Naive thymus-derived CD4-positive, alpha-beta T cell (primary cell): ENCODE measurements at places on chromosomes 11 and 22. TPM values are rescaled to one million over a fixed set of nuclear protein-coding genes. Genes with fewer than 3 reads are reported as not detected.

DNA sequence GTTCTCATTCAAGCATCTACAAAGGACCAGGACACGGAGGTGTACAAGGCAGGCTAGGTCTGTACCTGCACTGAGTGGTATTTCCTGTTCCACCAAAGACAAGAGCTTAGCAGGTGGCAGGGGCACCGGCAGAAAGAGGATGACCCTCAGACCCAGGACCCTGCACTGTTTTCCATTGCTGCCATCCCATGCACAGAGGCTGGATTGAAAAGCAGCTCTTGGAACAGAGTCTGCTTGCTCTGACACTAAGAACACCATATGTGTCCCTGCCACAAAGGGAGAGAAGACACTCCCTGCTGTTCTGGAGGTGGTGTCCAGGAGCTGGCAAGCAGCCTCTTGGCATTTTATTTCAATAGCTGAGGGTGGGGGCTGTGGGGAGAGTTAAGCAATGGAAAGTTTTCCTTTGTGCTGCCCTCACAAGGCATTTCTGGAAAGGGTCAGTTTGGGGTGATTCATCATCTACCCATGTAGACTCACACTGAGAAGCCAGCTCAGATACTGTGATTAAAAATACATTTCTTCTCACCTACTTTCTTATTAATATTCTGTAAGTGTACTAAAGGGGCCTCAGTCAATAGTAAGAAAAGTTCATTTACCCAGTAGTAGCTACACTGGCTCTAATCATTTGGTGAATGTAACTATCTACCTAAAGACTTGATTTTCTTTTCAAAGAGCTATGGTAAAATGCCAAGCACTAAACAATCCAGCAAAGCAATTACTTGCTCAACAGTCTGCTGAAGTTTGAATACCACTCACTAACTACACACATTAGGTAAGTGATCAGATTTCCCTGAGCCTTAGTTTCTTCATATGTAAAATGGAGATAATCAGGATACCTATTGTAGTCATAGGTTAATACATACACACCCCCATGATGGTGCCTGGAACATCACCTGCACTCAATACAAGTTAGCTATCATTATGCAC lies 55.2 kb downstream of the SLC1A2 start:
- H3K4me3 ChIP-seq: no peak overlapping the region
- H3K27ac ChIP-seq: no peak overlapping the region
- no peaks in the 10 kb centered on the region for H3K4me1 ChIP-seq
- no peak for DNase-seq
- no peaks in the 10 kb centered on the region for H3K36me3 ChIP-seq
- no peaks in the 10 kb centered on the region for H3K27me3 ChIP-seq

DNA sequence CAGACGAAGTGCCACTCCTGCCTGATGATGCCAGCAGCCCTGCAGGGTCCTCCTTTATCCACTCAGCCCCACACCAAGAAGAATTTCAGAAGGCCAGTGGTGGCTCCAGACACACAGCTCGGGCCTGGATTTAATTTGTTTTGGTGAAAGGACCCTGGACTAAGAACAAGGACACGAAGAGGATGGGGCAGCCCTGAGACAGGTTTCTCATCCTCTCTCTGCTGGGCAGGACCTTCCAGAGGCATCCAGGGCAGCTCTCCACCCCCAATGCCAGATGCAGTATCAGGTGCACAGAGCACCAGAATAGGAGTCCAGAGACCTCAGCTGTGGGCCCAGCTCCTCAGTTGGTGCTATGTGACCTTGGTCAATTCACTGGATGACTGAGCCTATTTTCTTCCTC lies 72.0 kb downstream of the TRIM29 start:
- H3K36me3 ChIP-seq: no peaks in the 10 kb centered on the region
- no peaks in the 10 kb centered on the region for H3K4me1 ChIP-seq
- H3K27ac ChIP-seq: no peak overlapping the region

- peak overlapping the region; percentile 80 for H3K27ac ChIP-seq
- peak overlapping the region; percentile 83 for H3K4me3 ChIP-seq
- DNase-seq: no peak
- H3K36me3 ChIP-seq: no peaks in the 10 kb centered on the region
- H3K27me3 ChIP-seq: no peaks in the 10 kb centered on the region
- H3K4me1 ChIP-seq: peaks cover 14% of the 10 kb centered on the region
Observed at GRCh38 chr22:44183287-44183588, 2.5 kb downstream of the PARVG start.

Gene CEP126
- total RNA-seq: 2.8 TPM

DNA sequence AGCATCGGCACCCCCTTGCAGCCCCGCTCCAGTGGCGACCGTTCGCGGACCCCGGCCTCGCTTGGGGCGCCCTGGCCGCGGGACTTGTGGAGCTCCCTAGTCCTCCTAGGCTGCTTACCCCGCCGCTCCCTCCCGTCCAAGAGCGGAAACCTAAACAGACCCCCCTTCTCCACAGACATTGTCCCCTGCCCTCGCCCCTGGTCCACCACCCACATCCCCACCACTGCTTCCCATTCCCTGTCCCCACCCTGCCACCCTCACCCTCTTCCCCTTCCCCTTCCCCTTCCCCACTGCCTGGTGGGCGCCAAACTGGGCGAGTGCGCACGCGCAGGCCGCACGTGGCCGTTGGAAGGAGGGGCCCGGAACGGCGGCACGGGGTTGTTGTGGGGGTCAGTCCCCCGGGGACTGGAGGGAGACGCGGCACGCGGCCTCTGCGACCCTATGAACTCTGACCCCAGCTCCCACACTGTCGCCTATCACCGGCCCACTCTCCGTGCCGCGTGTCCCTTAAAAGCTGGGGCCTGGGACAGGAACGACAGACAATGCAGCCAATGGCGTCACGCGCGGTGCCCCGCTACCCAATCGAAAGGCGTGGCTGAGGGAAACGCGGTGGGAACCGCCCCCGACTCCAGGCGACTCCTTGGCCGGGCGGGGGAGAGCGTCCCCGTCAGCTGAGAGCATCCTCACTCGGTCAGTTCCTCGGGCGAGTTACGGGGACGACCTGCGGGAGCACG lies at the start of gene SNX32:
Gene SNX32 (plus strand): TSS at position 667 of the 734 bp plus-strand sequence. CDS start 103 bp downstream, outside the sequence.
- DNase-seq: peak; percentile 93
- no peaks in the 10 kb centered on the region for H3K36me3 ChIP-seq
- no peaks in the 10 kb centered on the region for H3K27me3 ChIP-seq
- peak within 1 kb of the TSS; percentile 91 for H3K4me3 ChIP-seq
- peak within 1 kb of the TSS; percentile 78 for H3K27ac ChIP-seq
- peaks cover 10% of the 10 kb centered on the region for H3K4me1 ChIP-seq

DNA sequence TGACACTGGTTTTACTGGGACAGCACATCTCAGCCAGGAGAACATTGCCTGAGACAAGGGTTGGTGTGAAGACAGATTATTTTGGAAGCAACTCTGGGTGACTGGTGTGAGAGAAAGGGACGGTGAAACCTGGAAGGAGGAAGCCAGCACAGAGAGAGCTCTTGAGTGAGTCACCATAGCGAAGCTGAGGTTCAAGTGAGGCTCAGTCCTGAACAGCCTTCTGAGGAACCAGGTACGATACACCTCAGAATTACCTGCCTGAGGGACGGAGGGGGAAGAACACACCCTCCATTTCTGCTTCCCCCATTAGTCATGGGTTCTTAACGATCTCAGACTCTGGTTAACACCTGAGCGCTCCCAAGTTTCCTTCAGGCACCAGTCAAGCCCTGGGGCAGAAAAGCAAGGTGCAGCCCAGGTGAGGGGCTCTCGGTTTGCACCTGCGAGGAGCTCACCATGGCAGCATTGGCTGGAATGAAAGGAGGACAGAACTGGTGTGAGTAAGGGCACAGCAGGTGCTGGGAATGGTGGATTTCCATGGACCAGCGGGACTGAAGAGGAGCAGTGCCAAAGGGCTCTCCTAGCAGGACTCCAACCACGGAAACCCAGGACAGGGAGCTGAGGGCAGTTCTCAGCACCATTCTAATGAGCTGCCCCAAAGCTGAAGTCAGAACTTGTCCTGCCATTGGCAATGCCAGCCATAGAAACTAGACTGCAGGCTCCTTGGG lies 459.3 kb downstream of the OPCML start:
- H3K36me3 ChIP-seq: no peaks in the 10 kb centered on the region
- no peak for DNase-seq
- no peaks in the 10 kb centered on the region for H3K27me3 ChIP-seq

DNA sequence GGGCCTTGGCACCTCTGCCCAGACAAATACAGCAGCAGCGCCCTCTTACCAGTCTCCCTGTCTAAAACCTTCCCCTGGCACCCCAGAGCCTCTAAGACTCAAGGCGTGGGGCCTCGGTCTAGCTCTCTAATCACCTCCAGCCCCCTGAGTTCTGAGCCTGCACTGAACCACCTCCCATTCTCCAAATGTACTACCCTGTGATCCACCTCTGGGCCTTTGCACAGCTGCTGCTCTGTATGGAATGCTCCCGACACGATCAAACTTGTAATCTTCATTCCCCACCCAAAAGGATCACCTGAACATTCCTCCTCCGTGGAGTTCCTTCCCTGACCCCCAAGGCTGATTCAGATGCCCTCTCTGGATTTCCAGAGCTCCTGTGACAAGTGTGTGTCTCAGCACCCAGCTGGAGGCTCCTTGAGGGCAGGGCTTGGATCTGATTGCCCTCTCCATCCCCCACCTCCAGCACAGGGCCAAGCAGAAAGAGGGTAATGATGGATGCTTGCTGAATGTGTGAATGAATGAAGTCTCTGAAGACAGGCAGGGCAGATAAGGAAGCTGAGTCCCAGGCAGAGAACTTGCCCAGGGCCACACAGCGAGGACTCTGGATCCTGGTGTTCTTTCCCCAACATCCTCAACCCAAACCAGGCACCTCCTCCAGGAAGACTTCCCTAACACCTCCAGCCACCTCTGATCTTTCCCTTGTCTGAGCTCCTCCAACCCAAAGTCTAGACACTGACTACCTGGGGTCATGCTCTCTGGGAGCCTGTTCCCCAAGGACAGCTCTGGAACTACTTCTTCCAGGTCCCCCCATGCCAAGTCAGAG lies 18.3 kb downstream of the STARD10 start:
- no peaks in the 10 kb centered on the region for H3K36me3 ChIP-seq
- H3K27me3 ChIP-seq: no peaks in the 10 kb centered on the region
- no peaks in the 10 kb centered on the region for H3K4me1 ChIP-seq
- H3K27ac ChIP-seq: no peak overlapping the region

Gene MMP7
- total RNA-seq: not detected

DNA sequence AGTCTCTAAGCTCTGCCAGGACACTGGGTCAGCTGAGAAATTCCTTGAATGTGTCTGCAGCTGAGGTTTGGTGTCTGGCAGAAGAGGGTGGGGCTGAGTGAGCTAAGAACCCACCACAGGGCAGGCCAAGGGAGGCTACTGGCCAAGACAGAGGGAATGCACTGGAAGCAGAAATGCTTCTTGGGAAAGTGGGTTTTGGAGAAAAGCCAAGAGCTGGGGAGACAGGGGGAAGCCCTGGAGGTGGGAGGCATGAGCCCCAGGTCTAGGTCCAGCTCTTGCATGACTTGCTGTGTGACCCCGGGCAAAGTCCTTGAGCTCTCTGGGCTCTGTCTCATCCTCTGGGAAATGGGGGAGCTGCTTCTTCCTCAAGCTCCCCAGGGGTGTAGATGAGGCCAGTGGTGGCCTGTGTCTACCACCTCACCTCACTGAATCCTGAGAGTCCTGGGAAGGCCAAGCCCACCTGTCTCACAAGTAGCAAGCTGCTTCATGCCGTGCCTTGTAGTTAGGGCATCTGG lies 2.3 kb downstream of the MMP11 start:
- H3K4me1 ChIP-seq: peaks cover 22% of the 10 kb centered on the region
- DNase-seq: no peak
- no peaks in the 10 kb centered on the region for H3K27me3 ChIP-seq
- H3K27ac ChIP-seq: no peak overlapping the region
- no peaks in the 10 kb centered on the region for H3K36me3 ChIP-seq
- no peak overlapping the region for H3K4me3 ChIP-seq

DNA sequence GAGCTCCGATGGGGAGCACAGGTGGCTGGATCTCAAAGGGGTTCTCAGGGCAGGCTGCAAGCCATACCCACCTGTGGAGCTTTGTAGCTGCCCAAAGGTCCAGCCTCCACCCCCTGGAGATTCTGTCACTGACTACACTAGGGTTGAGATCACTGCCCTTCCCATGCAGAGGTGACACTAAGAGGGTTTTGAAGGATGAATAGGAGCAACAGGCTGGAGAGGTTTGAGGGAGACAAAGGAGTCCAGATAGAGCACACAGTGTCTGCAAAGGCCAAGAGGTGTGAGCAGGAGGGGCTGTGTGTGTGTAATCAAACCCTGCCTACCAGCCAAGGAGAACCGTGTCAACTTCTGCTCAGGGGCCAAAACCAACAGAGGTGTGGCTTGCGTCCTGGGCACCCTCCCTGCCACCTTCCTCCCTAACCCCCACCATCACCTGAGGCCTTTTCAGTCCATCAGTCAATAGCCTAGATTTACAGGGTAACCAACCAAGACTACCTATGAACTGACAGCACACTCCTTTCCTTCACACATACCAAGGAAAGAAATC lies 43.0 kb upstream of the WNT11 start:
- DNase-seq: no peak
- H3K27ac ChIP-seq: no peak overlapping the region
- H3K27me3 ChIP-seq: no peaks in the 10 kb centered on the region
- no peaks in the 10 kb centered on the region for H3K36me3 ChIP-seq

GRCh38 chr11:79437278-79437980 lies 3.4 kb downstream of the TENM4 start:
- no peak overlapping the region for H3K4me3 ChIP-seq
- H3K36me3 ChIP-seq: no peaks in the 10 kb centered on the region
- no peaks in the 10 kb centered on the region for H3K4me1 ChIP-seq
- DNase-seq: no peak
- peaks cover 4% of the 10 kb centered on the region for H3K27me3 ChIP-seq

GRCh38 chr11:112225753-112226061 lies 521 bp upstream of the PTS start:
- peak overlapping the region; percentile 95 for H3K27ac ChIP-seq
- H3K27me3 ChIP-seq: no peaks in the 10 kb centered on the region
- peaks cover 10% of the 10 kb centered on the region for H3K36me3 ChIP-seq
- DNase-seq: no peak

DNA sequence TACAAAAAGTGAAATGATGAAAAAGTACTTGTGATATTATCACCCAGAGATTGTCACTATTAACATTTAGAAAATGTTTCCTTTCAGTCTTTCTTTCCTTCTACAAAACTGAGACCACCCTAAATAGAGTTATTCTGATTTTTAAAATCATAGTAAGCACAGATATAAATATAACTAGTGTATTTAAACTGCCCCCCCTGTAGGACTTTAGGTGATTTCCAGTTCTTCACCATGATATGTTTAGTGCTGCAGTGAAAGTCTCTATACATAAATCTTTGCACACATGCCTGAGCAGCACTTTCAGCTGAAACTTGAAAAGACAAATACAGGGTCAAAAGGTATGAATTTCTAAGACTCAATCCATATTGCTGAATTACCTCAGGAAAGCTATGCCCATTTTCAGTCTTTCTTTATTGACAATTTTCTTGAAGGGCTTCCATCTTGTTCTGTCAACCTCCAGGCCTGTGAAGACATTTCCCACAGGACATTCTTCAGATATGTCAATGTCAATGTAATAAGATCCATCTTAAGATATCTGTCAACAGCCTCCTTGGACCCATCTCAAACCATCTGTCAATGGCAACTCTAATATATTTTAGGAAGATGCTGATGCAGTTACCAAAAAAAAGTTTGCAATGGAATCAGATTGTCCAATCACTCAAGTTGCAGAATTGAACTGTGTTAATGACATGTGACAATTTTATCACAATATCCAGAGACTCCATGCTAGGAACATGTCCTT lies 30.8 kb upstream of the LDLRAD3 start:
- H3K4me1 ChIP-seq: no peaks in the 10 kb centered on the region
- no peak for DNase-seq
- no peaks in the 10 kb centered on the region for H3K36me3 ChIP-seq
- H3K4me3 ChIP-seq: no peak overlapping the region

GRCh38 chr22:23548501-23549197 lies 31.4 kb downstream of the IGLL1 start:
- H3K36me3 ChIP-seq: no peaks in the 10 kb centered on the region
- no peak overlapping the region for H3K4me3 ChIP-seq
- no peaks in the 10 kb centered on the region for H3K27me3 ChIP-seq

GRCh38 chr11:116732271-116733042 lies 40.3 kb downstream of the BUD13 start:
- no peak overlapping the region for H3K4me3 ChIP-seq
- no peaks in the 10 kb centered on the region for H3K27me3 ChIP-seq
- H3K4me1 ChIP-seq: peaks cover 5% of the 10 kb centered on the region
- H3K27ac ChIP-seq: no peak overlapping the region

Gene SLC22A25
- not detected for total RNA-seq
